Cardiac fibroblast (primary cell): ENCODE measurements at places on chromosomes 6 and 20.

DNA sequence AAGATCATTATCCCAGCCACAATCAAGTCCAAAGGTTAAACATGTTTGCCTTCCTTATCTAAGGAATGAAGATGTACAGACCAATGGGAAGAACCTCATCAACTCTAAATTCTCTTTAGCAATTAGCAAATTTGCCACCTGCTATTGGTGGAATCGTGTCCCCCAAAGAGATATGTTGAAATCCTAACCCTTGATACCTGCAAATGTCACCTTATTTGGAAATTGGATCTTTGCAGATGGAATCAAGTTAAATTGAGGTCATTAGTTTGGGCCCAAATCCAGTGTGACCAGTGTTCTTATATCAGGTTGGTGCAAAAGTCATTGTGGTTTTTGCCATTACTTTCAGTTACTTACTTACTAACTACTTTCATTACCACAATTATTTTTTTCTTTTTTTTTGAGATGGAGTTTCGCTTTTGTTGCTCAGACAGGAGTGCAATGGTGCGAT, 31.3 kb downstream of the KLHL31 start:
- DNase-seq, result no peak

DNA sequence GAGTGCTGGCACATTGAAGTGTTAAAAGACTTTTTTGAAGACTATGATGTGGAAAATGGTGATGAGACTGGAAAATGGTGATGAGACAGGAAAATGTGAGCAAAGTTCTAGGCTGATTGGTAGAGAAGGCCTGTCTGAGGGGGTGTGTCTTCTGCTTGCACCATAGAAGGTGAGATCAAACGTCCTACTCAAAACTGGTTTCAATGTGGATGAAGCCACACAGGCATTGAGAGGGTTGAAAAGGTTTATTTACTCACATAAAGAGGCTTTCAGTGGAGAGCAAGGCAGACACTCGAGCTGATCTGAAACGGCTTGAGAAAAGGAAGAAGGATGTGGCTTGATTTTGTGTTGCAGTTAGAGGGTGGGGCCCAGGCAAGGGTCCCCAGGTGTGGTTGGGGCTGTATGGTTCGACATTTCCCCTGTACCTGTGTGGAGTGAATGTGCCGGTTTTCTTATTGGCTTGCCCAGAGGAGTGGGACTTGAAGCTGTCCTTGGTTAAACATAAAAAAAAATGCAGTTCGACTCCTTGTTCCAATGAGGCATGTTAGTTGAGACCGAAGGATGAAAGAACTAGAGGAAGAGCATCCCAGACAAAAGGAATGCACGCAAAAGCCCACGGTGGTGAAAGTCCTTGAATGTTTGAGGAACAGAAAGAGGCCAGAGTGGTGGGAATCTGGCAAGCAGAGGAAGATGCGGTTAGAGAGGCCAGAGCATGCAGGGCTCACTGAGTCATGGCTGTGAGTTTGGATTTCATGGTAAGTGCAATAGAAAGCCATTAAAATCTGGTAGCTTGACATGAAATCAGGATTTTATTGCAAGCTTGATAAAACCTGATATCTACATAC, 172.3 kb downstream of the EPM2A start:
- no peak for DNase-seq

GRCh38 chr6:113632220-113632864, 224.8 kb upstream of the MARCKS start:
- DNase-seq, result peak; percentile 97

DNA sequence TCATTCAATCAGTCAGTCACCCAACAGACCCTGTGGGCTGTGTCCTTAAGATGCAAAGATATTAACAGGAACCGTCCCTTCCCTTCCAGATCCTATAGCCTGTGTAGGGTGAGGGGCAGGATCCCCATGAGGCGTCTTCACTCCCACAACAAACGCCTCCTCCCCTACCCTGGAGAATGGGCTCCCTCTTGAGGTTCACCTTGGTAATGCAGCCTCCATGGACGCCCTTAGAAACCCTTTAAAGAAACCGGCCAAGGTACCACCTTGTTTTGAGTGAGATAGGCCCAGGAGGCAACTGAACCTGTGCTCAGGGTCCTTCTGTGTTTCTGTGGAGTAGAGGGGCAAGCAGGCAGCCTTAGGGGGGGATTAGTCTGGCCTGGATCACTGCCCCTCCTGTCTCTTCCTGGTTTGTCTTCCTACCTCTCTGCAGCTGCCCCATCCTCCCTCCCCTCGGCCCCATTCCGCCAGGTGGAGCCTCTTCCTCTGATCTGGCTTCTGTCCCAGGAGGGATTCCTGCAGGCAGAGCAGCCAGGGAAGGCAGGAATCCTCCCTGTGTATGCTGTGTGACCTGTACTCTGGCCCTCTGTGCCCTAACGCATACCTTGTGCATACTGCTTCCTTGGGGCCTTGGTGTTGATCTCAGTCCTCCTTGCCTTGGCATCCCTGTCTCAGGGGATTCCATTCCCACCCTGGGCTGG, 6.6 kb upstream of the GUCA1A start:
- peak; percentile 72 for DNase-seq

DNA sequence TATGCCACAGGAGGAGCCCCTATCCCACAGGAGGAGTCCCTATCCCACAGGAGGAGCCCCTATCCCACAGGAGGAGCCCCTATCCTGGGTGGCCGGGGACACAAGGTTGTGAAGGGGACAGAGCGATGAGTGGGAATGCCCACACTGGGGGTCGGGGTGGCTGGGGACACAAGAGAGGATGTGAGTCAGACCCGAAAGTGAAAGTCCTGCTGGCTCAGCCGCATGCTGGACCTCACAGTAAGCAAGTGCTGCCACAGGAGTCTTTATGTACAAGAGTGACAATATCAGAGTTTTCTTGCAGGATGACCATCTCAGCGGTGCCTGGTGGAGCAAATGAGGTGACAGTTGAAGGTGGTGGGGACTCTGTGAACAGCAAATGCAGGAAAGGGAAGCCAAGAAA, 93.7 kb downstream of the PSMB1 start:
- DNase-seq, result peak; percentile 65

DNA sequence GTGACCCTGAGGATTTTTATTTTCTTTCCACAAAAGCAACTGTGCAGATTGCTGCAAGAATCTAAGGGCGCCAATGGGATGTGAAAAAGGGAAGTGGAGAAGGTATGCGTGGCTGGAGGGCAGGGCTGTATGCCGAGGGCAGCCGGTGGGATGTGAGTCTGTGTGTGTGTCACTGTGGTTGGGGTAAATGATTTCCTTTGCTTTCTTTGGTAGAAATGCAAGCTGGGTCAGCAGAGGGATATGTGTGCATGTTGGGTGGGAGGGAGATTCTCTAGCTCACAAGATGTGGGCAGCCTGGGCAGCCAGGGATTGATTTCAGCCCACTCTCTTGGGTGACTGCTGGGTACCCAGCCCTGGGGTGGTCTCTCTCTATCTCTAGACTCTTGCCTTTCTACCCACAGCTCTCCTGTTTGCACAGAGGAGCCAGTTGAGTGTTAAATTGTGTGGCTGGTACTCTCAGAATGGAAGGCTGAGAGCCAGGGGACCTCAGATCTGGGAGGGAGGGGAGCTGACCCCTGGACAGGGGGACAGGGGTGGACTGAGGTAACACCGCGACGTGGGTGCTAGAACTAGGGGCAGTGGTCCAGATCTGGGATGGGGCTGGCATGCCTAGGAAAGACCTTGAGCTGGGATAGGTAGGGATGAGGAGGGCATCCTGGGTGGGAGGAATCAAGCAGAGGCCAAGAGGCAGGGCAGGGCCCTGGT, 136.8 kb upstream of the RNF24 start:
- no peak for DNase-seq

DNA sequence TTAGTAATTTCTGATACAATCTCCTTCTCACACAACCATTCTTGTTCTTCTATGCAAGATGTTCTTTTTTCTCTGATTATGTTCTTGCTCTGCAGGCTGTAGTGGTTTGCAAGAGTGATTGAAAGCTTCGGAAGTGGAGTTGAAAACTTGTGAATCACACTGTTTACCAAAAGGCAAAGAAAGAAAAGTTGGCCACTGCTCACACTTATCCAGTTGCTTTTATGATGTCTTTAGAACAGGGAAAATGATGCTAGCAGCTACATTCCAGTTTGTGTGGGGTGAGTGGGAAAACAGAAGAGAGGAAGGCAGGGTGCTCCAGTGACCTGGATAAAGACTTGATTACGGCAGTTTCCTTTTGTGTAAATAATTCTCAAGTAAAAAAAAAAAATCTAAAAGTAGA, 583.3 kb downstream of the TENT5A start:
- DNase-seq, result peak; percentile 21

- no peak for DNase-seq
Observed at GRCh38 chr6:17218023-17218748, 63.0 kb upstream of the RBM24 start.

GRCh38 chr20:38603286-38603685, 1.7 kb downstream of the ARHGAP40 start:
- DNase-seq, result no peak

- no peak for DNase-seq
Observed at GRCh38 chr6:16041327-16041726, 87.6 kb upstream of the MYLIP start.

DNA sequence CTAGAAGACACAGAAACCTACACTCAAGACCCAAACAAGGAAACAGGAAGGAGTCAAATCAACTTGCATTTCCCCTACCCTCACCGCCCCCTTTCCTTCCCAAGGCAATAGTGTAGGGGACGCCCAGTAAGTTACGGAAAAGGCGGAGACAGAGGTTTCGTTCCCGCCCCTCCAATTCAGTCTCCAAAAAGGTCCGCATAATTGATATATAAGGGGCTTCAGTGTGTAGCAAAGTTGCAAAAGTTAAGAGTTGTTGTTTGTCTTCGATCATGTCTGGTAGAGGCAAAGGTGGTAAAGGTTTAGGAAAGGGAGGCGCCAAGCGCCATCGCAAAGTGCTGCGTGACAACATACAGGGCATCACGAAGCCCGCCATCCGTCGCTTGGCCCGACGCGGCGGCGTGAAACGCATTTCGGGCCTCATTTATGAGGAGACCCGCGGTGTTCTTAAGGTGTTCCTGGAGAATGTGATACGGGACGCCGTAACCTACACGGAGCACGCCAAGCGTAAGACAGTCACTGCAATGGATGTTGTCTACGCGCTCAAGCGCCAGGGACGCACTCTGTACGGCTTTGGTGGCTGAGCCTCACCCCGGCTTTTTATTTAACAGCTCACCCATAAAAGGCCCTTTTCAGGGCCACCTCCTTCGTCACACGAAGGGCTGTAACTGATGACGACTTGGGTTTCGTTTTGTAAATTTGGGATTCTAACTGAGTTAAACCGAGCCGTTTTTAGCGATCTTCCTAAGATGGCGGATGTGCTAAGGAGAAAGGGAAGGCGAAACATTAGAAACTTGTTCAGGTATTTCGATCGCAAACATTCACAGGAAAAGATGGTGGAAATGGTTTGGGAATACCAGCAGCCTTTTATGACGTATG, 124.6 kb upstream of the BTN3A2 start:
- peak; percentile 92 for DNase-seq

GRCh38 chr6:13579911-13580310, 5.5 kb downstream of the SIRT5 start:
- no peak for DNase-seq
